ENCODE measurements at places on chromosomes 12 and 14. TPM values are rescaled to one million over a fixed set of nuclear protein-coding genes. Genes with fewer than 3 reads are reported as not detected.

Gene TRPV4
- 0.31 TPM for total RNA-seq

Gene TOX4
- total RNA-seq, result 51.1 TPM

Gene B4GALNT1
- under 0.01 TPM for total RNA-seq

Gene FGF6
- total RNA-seq, result not detected

Gene LALBA
- total RNA-seq, result not detected

Gene BCDIN3D
- total RNA-seq, result 4.7 TPM

Gene ZDHHC22
- not detected for total RNA-seq

Gene TAS2R46
- 6.5 TPM for total RNA-seq

Gene TTC6
- total RNA-seq, result not detected

Gene C12orf50
- under 0.01 TPM for total RNA-seq

Gene SELPLG
- 36.8 TPM for total RNA-seq

Gene FAM90A1
- total RNA-seq, result not detected

Gene SIX1
- not detected for total RNA-seq
